ENCODE measurements at places on chromosomes 3 and 15.

- no peak for DNase-seq
Measured at GRCh38 chr3:17078926-17079465, 194.2 kb downstream of the PLCL2 start.

GRCh38 chr15:40328176-40328575 lies 4.7 kb downstream of the INAFM2 start:
- no peak for DNase-seq

DNA sequence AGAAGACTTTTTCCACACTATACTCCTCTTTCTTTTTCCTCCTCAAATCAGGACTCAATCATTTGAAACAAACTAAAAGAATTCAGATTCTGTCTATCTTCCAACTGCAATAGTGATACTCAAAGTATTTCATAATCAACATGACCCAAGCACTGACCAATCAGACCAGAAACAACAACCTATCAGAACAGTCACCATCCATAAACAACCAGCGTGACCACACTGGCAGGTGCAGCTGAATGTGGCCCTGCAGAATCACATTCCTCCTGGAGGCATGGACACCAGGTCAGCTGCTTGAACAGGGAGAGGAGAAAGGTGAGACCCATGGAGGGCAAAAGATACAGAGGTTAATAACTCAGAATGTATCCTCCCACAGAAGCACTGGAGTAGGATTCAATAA lies 13.3 kb downstream of the HRG start:
- DNase-seq, result no peak

DNA sequence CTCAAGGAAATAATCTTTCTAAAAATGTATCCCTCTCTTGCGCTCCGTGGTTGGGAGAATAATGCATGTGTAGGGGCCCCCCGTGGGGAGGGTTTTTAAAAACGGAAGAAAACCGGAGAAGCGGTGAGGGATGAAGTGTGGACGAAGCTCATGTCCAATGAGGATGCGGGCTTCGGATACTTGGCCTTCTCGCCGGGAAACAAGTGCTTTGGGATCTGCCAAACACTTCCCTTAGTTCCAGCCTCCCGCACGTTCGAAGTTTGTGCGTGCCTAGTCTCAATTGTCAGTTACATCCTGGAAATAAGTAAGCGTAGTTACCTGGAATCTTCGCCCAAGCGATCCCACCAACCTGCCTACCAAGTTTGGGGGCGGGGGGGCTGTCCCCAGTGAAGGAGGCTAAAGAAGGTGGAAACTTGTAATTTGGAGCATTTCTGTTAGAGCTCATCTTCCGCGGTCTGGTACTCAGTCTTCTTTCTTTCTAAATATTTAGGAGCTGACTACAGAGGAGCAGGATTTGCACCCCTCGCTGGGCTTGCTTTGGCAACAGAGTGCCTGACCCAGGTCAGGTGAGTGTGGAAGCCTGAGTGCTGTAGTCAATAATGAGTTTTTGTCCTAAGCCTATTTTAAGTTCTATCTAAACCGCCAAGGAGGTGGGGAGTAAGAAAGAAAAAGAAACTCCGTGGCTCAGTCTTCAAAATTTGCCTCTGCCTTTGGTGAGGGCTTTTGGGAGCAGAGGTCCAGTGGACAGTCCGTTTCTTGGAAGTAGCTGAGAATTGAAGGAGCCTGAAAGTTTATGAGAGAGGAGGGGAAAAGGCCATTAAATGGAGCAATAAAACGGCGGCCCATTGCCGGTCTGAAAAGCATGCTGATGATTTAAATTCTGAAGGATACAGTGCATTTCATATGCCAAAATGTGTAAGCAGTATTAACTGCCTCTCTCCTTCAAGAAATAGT lies 1.1 kb downstream of the ITPR1 start:
- no peak for DNase-seq

All from inflammatory macrophage (primary cell).